ENCODE measurements at places on chromosomes 12 and 14.

GRCh38 chr12:64907097-64907496 is 82.7 kb downstream of the TBC1D30 start:
- DNase-seq: no peak

DNA sequence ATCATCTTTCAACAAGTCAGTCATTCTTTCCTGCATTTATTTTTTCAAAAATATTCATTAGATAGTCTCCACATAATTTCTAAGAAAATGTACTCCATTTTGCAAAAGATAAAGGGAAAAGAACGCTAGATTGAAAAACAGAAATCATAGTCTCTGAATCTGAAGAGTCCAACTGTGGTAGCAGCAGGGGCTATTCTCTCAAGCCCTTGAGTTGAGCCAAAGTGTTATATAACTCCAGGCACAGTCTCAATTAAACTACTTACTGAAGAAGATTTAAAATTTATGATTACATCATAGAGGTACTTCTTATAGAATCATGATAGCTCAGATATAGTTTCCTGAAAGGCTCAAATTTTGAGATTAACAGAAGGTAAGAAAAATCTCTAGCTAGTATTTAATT is 5.8 kb downstream of the LDHB start:
- no peak for DNase-seq

- no peak for DNase-seq
Observed at GRCh38 chr12:89949457-89950195, 241.0 kb upstream of the ATP2B1 start.

- DNase-seq: no peak
Observed at GRCh38 chr12:93167841-93168492, 209.8 kb upstream of the NUDT4 start.

DNA sequence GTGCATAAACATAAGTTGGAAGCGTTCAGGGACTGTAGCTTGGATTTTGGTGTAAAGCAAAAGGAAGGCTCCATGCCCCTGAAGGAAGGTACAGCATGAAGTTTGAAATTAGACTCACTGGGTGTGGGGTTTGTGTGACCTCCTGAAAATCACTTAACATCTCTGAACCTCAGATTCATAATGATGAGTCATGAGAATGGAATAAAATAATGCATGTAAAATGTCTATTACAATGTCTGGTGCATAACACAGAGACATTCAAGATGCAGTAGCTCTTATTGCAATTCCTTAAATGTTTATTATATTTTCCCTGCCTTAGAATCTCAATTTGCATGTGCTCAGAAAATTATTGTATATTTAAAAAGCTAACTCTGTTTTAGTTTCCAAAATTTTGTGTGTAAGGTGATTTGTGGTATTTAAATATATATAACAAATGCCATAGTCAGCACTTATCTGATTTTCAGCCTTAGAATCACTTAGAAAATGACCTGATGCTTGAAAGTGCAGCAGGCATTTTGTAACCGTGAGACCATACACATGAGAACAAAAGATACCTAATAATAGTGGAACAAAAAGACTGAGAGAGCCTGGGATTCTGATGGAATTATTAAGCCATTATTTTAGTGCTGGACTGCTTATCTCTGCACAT is 66.3 kb downstream of the E2F7 start:
- DNase-seq: no peak

- no peak for DNase-seq
Observed at GRCh38 chr12:119838826-119839600, 38.1 kb downstream of the CIT start.

Measured in AG04450 (cell line).